ENCODE measurements at places on chromosomes 12 and 14.

- DNase-seq: no peak
Observed at GRCh38 chr12:80979816-80980215, 42.1 kb upstream of the LIN7A start.

DNA sequence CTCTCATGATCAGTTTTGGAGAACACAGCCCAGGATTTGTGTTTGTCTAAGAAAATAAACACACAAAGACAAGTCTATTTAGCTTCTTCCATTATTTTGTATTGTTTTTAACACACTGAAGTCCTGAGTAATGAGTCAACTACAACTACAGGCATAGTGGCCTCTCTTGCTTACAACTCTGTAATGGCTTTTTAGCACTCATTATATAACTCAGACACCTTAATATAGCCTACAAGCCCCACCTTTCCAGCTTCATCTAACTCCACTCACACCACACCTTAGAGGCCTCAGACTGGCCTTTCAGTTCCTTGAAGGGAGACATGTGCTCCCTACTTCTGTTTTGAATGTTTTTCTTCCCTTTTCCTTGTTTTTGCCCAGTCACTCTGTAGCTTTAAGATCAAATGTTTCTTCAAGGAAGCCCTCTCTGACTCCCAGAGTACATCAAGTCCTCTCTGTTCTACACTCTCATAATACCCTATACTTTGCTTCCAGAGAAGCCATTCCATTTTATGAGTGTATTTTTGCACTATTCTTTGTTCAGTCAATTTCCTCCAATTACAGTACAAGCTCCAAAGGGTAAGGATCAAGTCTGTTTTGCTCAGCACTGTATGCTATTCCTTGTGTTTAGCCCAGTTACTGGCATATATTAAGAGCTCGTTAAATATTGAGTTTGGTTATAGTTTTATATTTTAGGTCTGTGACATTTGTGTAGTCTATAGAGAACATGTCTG is 233.6 kb upstream of the ARHGAP5 start:
- DNase-seq: no peak

- DNase-seq: no peak
Observed at GRCh38 chr12:13843841-13844240, 137.6 kb downstream of the GRIN2B start.

- no peak for DNase-seq
Observed at GRCh38 chr12:85152311-85152729, 116.2 kb downstream of the LRRIQ1 start.

- no peak for DNase-seq
Observed at GRCh38 chr14:23602181-23603095, 23.8 kb upstream of the JPH4 start.

- DNase-seq: no peak
Observed at GRCh38 chr12:2212537-2212936, 159.8 kb downstream of the CACNA1C start.

GRCh38 chr14:88749139-88749538 is 43.6 kb downstream of the EML5 start:
- no peak for DNase-seq

DNA sequence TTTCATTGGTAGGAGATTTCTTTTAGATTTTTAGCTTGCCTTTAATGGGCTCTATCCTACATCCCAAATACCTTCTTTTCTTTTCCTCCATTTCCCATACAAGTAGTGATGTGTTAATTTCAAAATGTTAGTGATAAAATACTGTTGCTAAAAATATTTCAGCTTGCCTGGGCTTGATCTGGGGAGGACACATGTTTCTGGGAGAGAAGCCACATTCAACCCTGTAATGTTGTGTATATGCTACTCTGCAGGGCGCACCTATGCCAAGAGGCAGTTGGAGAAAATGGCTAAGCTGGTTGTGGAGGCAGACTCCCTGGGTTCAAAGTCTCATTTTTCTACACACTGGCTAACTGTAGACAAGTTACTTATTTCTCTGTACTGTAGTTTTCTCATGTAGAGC is 26.3 kb downstream of the FLRT2 start:
- no peak for DNase-seq

DNA sequence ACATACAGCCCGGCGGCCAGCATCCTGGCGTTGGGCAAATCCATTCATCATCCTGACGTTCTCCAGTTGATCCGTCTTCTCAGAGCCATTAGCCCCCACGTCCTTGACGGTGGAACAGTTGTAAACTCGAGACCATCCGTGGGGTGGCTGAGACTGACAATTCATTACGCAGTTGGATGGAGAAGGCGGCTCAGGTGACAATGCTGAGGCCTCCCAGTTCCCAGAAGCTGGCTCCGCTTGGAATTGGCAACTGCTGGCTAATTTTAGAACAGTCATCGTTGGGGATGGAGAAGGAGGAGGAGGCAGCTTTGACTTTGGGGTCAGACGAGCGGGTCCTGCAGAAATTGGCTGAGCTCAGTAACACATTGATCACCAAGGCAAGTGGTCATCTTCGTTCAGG is 186.5 kb downstream of the PHETA1 start:
- no peak for DNase-seq

DNA sequence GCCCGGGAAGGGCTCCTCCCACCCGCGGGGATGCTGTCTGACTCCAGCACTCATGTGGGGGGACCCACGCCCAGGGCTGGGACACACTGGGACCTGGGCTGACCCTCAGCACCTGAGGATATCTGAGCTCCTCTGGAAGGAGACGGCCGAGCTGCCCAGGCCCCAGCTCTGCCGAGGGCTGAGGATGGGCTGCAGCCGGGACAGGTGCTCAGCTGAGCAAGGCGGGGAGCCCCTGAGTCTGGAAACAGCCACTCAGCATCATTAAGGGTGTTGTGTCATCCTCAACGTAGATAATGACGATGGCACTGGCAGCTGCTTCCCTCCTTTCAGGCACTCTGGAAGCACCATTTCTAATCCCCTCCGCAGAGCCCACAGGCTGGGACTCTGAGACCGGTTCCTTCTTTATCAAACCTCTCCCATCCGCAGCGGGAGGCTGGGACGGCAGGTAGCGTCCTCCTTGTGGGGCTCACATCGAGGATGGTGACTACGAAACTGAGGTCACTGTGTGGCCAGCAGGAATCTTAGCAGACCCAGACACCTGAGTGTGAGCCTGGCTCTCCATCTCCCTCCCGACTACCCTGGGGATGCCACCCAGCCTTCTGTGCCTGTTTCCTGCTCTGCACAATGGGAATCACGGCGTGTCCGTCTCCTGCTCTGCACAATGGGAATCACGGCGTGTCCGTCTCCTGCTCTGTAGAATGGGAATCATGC is 26.7 kb upstream of the SFSWAP start:
- DNase-seq: no peak

- DNase-seq: no peak
Observed at GRCh38 chr14:65709576-65709975, 297.0 kb downstream of the FUT8 start.

GRCh38 chr12:28610401-28611114 is 420.3 kb downstream of the CCDC91 start:
- no peak for DNase-seq

- no peak for DNase-seq
Observed at GRCh38 chr12:97748298-97748697, 285.7 kb downstream of the RMST start.

DNA sequence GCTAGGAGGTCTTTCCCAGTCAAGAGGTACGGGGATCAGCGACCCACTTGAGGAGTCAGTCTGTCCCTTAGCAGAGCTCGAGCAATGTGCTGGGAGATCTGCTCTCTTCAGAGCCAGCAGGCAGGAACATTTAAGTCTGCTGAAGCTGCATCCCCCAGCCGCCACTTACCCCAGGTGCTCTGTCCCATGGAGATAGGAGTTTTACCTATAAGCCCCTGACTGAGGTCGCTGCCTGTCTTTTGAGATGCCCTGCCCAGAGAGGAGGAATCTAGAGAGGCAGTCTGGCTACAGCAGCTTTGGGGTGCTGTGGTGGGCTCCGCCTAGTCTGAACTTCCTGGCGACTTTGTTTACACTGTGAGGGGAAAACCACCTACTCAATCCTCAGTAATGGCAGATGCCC is 874.9 kb upstream of the FLRT2 start:
- DNase-seq: no peak
